Stimulated activated CD8-positive, alpha-beta memory T cell treated with anti-CD3 and anti-CD28 coated beads, Interleukin-7, amount 100 ng/mL, for 48 hours (primary cell): ENCODE measurements at places on chromosomes 4 and X.

GRCh38 chr4:188717661-188718060 is 578.4 kb downstream of the TRIML1 start:
- DNase-seq, result no peak

DNA sequence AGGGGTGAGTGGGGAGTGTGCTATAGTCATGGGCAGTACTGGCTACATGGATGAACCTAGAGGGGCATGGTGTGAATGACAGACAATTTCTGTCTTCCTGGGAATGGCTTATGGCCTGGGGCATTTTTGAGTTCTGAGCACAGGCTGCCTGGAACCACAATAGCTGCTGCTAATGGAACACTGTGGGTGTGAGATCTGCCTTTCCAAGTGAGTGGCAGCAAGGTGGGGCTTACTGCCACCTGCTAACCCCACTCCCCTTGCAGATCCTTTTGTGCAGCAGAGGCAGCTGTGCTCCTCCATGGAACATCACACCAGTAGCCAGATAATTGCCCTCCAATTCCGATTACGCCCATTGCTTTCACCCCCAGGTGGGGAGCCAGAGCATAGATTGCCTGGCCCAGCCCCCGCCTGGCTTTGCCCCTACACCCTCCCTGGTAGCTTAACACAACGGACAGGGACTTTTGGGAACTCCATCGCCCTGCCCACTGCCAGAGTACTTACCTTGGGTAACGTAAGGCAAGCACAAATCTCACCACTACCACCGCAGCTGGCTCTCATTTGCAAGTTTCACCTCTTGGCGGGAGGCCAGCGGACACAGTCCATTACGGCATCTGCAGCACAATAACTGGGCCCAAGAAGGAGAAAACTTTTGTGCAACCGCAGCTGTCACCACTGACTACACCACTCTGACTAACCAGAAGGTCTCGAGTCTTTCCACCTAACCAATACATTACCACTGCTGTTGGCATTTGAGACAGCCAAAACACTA is 421.2 kb upstream of the NWD2 start:
- DNase-seq, result no peak

DNA sequence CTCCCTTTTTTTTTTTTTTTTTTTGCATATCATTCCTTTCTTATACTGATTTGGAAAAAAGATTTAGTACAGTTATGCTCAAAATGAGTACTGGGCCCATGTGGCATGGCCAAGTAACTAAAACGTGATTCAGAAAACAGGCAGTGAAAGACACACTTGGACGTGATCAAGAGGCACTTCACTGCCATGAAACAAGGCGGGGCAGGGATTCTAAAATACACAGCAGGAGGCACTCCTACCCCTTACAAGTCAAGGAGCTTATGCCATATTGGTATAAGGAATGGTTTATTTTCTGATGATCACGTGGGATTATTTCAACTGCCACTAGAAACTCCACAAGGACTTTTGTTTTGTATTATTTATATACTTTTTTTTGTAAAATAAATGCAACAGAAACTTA is 72.0 kb downstream of the CHST7 start:
- no peak for DNase-seq

- no peak for DNase-seq
These were observed 37.1 kb upstream of the SETD7 start for GRCh38 chr4:139593091-139593564.

DNA sequence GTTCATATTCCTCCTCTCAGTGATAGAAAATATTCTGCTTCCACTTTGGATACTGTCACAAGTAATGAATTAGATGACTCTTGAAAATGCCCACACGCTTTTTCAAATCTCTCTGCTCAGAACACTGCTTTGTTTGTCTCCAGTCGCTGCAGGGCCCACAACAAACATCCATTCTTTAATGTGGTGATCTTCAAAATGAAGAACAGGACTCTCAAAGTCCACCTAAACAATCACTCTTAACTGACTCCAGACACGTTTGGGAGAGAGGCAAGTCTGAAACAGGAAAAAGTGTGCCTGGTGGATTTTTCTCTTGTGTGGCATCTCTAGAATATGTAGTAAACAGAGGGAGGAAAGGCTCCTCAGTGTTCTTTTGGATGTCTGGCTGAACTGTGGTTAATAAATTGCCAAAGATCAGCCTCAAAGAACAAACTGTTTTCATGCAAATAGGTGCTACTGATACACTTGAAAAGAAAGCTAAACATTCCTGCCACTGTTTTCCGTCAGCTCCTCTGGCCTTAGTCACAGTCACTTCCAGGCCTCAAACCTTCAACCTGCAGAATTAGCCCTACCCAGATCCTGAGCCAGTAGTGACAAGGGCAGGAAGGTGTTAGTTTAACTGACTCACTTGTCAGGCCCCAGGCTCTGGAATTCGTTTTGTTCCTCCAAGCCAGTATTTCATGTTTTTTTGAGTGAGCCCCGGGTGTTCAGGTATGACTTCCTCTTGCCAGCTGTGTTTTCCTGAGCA is 259.6 kb upstream of the GPC4 start:
- DNase-seq, result no peak
